ENCODE measurements at places on chromosomes 3 and 15.

GRCh38 chr3:193795062-193795690 is 202.2 kb downstream of the OPA1 start:
- DNase-seq, result no peak

DNA sequence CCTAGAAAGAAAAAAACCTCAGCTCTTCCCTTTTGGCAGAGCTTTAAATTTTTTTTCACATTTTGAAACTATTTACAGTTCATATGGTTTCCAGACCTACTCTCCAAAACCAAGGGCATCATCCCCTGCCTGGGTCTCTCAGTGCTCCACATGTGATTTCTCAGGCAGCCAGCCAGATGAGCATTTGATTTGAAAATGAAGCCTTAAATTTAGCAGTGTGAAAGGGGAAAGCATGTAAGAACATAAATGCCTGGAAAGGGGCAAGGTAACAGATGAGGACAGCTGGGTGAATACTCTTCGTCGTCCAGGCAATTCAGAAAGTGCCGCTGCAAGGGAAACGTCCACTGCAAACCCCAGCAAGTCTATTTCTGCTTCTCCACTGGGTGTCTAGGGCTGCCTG is 94.8 kb downstream of the ATP8B4 start:
- no peak for DNase-seq

- no peak for DNase-seq
These were observed 198.3 kb upstream of the CNTN3 start for GRCh38 chr3:74812756-74813155.

- DNase-seq, result no peak
These were observed 137.0 kb downstream of the THRB start for GRCh38 chr3:24357635-24358034.

GRCh38 chr15:100596792-100597191 is 5.2 kb downstream of the LINS1 start:
- peak; percentile 35 for DNase-seq

- DNase-seq, result no peak
These were observed 349.3 kb upstream of the THRB start for GRCh38 chr3:24843955-24844354.

DNA sequence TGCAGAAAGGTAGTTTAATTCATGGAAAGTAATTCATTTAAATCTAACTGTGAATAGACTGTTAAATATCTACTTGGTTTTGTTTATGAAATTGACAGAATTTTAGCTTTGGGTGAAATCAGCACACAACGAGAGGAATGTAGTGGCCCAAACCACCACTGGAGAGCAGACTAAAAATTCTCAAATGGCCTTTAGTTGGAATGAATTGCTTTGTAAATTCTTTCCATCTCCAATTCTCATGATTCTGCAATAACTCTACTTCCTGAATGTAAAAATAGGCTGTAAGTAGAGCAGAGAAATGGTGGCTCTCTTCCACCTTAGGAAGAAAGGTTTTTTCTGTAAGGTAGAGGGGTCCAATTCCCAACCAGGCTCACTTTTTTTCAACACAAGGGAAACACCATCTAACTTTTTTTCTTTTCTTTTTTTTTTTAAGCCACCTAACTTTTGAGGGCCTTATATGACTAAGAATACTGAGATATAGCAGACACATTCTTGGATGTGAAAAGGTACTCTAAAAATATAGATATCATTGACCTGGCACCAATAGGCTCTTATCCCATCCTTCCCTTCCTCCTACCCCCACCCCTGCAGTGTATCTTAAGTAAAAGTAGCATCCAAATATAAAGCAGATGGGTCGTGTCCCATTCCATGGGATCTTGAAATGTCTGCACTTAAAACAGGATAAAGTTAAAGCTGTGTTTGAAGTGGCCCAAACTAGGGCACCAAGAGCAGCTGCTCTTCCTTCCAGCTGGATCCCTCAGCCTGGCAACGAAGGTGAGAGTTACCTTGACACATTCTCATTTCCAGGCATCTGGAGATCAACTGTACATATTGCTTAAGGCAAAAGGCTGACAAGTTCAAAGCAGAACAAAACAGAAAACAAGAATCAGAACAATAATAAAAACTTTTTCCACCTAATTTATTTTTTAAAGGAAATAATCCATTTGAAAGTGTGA is 194.1 kb downstream of the TPRG1 start:
- DNase-seq, result no peak

GRCh38 chr3:157499342-157499963 is 3.8 kb downstream of the VEPH1 start:
- DNase-seq, result peak; percentile 95

DNA sequence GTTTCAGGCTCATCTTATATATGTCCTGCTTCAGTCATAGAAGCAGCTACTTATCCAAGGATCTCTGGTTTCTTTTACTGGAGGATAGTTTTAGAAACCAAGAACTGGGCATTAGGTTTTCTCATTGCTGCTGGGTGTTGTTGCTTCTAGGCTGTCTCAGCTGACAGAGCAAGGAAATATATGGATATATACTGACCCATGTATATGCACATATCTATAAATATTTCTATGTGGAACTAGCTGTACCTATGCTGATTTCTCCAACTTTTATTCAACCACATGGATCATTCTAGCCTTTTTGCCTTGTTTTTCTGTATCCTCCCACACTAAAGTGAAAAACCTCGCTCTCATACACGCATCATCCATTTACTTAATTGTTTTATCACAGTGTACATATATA is 64.2 kb downstream of the TP63 start:
- DNase-seq, result no peak

GRCh38 chr15:96187341-96188305 is 142.9 kb upstream of the NR2F2 start:
- DNase-seq, result no peak

Measured in kidney tubule cell (primary cell).